Glomerular endothelial cell (primary cell): ENCODE measurements at places on chromosomes 7 and 10.

GRCh38 chr7:76149847-76150691 lies 51.6 kb upstream of the SRRM3 start:
- DNase-seq = no peak

DNA sequence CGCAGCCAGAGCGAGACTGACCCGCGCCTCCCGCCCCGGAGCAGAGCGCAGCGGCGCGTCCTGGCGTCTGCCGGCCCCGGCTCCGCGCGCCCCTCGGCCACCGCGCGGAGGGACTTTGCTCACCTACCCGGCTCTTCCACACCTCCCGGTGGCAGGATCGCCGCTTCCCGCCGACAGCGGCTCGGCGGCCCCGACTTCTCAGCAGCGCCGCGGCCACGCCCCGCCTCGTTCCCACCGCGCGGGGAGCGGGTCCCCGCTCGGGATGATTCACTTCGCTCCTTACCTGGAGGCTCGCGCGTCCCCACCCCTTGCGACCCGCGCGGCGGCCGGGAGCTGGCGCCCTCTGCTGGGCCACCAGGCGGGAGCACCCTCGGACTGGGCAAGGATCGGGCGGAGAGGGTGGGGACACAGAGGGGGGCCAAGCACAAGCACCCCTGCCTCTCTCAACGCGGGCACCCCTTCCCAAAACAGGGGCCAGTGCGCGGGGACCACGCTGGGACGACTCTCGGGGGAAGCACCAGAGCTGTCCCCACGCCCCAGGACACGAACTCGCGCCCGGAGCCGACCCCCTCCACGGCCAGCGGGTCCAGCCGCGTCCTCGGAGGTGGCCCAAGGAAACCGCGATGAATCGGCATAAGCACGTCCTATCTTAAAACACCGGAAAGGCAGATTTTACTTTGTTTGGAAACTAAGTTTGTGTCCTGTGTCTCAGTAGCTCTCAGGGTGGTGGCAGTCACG lies 101.0 kb upstream of the SVIL start:
- no peak for DNase-seq

DNA sequence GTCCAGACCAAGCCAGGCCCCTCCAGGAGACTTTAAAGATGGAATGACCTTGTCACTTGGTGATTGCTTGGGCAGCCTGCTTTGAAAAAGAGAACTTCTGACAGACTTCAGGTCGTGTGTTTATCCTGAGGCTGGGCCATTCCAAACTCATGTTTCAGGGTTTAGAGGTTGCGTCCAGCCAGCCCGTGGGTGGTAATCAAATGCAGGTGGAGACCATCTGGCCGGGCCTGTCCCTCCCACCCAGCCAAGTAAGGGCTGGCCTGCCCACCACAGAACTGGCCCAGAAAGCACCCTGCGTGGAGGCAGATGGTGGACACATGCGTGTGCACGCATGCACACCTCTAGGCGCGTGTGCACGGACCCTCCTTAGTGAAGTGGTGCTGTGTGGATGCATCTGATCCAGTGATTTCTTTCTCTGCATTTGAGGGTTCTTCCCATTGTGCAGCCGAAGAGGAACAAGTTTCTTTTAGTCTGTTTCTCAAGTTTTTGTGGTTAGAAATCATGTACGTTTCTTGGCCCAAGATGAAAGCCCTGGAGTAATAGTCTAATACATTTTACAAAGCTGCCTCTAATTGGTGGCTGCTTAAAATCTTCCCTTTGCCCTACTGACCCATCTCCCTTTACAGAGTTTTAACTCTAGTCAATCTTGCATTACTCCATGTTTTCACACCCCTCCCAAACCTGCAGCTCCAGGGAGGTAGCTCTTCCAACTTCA lies 43.0 kb downstream of the SUFU start:
- DNase-seq = no peak

- peak; percentile 18 for DNase-seq
Observed at GRCh38 chr10:70272925-70273316, 10.9 kb downstream of the NPFFR1 start.

DNA sequence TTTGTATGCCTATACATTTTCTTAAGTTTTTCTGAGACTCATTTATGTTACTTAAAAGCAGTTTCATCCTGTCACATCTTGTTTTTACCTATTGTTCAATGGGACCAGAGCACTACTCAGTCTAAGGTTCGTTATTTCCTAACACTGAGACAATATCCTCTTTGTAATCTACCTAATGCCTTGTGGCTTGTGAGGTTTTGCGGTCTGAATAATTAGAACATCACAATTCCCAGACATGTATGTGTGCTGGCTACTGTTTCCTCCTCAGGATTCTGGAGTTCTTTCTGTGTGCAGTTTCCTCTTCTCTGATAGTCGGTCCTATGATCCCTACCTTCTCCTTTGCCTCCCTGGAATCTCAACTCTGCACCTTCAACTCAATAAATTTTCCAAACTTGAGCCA lies 620.2 kb downstream of the ANKRD7 start:
- DNase-seq = no peak

DNA sequence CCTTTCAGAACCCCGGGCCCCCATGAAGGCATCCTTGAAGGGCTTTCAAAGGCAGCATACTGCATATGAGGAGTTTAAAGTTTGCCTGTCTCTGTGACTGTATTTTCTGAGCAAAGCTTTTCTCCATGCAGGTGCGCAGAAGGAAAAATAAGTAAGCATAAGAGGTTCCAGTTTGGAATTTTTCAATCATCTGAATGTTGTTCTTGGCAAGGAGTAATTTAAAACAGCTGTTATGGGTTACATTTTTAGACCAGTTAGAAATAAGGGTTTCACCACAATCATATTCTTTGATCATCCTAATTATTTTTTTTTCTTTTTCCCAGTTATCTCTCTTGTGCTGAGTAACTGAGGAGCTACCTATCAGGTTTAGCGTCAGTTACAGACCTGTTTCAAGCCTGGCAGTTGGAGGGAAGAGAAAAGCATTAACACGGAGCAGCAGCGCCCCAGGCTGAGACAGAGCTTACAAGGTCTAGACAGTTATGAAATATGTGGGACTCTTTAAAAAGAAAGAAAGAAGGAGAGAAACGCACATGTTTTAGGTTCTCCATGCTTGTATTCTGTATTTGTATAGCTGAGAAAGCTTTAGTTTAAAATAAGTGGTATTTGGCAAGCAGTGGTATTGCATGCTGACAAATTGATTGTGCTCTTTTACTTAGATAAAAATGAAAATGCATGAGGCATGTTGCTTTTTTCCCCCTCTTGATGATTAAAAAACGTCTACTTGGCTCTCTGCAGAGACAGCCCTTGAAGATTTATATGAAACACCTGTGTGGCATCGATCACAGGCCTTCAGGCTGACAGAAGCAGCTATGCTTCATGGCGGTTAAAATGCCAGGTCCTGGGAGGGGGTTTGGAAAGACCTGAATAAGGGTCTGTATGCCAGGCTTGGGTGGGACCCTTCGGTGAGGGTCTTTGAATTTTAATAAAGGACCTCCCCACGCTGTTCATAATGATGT lies 157.6 kb downstream of the GRK5 start:
- DNase-seq = no peak

- no peak for DNase-seq
Observed at GRCh38 chr7:156675721-156676120, 35.1 kb downstream of the RNF32 start.
